Stimulated activated CD4-positive, alpha-beta T cell treated with anti-CD3 and anti-CD28 coated beads, Interleukin-2, amount 100 ng/mL, for 24 hours (primary cell): ENCODE measurements at places on chromosomes 3 and 15.

DNA sequence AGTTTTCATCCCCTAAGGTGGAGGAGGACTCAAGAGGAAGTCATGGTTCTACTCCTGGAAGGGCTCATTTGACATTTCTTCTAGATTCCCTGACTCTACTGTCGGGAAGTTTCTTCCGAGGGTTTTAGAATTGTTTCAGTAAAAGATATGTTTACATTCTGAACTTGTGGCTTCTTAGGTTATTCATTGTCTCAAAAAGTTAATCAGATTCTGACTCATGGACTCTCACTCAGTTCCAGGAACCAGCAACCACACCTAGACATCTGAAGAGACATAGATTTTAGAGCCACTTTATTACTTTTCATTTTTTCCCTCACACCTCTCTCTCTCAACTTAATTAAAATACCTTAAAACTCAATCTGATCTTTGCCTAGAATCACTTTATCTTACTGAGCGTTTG is 862.6 kb downstream of the AGBL1 start:
- DNase-seq = no peak

DNA sequence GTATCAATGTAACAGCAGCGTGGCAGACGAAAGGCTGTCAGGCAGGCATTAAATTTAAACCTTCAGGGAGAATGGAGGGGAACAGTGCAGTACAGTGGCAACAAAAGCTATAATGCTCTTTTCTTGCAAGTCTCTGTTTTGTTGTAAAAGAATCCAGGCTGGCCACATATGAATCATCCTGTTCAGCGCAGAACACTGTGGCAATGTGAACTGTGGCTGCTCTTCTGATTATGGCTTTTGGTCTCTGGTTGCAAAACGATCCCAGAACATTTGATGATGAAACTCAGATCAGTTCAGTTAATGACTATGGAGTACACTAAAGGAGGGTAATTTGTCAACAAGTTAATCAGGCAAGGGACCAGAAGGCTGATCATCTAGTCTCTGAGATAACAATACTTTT is 219.7 kb upstream of the SGO1 start:
- no peak for DNase-seq

GRCh38 chr15:55255714-55256113 is 33.9 kb downstream of the RAB27A start:
- DNase-seq = no peak

DNA sequence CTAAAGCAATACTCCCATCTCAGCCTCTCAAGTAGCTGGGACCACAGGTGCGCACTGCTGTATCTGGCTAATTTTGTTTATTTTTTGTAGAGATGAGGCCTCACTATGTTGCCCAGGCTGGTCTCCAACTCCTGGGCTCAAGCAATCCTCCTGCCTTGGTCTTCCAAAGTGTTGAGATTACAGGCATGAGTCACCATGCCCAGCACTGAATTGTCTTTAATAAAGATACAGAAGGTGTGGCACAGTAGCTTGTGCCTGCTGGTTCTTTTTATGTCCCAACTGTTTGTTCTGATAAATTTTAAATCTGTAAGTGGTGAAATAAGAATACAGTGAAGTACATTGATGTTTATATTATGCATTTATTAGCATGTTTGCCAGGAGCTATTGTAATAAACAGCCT is 20.6 kb upstream of the TRAK1 start:
- DNase-seq = no peak

GRCh38 chr3:18556001-18556408 is 130.9 kb upstream of the SATB1 start:
- peak; percentile 32 for DNase-seq

DNA sequence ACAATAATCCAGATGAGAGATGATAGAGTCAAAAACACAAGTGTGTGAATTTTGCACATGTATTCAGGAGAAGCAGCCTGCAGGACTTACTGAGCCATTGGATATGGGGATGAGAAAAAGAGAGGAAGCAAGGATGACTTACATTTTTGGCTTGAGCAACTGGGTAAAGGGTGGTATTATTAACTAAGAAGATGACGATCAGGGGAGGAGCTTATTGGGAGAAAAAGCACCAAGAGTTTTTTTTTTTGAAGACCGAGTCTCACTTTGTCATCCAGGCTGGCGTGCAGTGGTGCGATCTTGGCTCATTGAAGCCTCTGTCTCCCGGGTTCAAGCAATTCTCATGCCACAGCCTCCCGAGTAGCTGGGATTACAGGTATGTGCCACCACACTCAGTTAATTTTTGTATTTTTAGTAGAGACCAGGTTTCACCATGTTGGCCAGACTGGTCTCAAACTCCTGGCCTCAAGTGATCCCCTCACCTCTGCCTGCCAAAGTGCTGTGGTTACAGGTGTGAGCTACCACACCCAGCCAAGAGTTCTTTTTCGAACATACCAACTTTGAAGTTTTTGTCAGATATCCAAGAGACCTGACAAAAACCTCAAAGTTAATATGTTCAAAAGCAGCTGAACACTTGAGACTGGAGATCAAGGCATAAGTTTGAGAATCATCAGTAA is 14.8 kb upstream of the SH3BP5 start:
- no peak for DNase-seq

- no peak for DNase-seq
Measured at GRCh38 chr3:114624571-114625181, 330.8 kb downstream of the TIGIT start.

GRCh38 chr3:143016321-143016972 is 15.1 kb downstream of the U2SURP start:
- DNase-seq = no peak

DNA sequence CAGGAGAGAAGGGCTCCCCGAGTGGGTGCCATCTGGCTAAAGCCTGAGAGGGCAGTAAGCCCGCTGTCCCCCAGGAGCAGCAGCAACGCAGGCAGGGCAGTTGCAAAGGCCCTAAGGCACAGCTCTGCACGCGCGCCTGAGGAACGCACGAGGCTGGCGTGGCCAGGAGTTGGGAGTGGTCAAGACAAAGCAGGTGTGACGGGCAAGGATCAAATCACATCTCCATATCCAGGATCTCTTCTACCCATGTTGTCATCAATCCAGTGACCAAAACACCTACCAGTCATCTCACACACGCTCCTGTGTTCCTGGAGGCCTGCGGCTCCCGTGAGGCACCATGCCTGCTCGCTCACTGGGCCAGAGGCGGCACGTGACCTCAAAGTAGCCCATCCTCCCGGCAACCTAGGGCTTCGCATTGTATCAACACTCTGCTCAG is 59.5 kb downstream of the ERC2 start:
- DNase-seq = no peak

GRCh38 chr3:7875925-7876324 is 625.7 kb upstream of the LMCD1 start:
- DNase-seq = no peak

- DNase-seq = no peak
Measured at GRCh38 chr15:35857567-35858226, 311.7 kb upstream of the DPH6 start.

- no peak for DNase-seq
Measured at GRCh38 chr3:138890555-138891187, 55.9 kb upstream of the PIK3CB start.

DNA sequence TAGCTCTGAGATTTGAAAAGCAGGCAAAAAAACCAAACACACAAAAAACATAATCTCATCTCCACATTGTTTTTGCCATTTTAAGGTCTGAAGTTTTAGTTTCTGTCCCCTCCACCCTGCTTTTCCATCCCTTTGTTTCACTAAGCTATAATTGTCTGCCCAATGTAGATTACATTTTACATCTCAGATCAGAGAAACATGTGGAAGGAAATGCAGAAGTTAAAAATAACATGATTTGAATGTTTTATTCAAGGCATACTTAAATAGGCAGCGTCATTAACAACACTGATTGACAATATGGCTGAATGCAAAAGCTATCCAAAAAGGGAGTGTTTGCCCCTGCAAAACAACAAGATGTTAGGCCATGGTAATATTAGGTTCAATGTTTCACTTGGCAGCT is 448.1 kb upstream of the ZNF385D start:
- no peak for DNase-seq

- no peak for DNase-seq
Measured at GRCh38 chr3:139473155-139473771, 3.1 kb downstream of the RBP2 start.

GRCh38 chr3:168823466-168823865 is 727.7 kb upstream of the GOLIM4 start:
- DNase-seq = no peak

DNA sequence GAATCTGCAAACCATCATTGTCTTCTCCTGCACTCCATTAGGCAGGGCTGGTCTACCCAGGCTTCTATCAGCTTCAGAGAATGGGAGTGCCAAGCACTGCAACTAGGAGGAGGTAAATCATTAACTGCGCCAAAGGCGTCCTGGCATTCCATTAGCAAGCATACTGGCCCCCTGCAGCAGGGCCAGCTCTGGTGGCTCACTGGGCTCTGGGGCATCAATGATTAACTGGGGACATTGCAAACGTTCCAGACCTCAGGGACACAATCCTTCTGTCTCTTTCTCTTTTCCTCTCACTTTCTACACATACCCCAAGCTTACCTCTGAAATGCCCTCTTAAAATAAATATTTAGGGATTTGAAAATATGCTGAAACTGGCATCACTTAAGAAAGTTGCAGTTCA is 129.0 kb downstream of the MYLK start:
- DNase-seq = no peak

DNA sequence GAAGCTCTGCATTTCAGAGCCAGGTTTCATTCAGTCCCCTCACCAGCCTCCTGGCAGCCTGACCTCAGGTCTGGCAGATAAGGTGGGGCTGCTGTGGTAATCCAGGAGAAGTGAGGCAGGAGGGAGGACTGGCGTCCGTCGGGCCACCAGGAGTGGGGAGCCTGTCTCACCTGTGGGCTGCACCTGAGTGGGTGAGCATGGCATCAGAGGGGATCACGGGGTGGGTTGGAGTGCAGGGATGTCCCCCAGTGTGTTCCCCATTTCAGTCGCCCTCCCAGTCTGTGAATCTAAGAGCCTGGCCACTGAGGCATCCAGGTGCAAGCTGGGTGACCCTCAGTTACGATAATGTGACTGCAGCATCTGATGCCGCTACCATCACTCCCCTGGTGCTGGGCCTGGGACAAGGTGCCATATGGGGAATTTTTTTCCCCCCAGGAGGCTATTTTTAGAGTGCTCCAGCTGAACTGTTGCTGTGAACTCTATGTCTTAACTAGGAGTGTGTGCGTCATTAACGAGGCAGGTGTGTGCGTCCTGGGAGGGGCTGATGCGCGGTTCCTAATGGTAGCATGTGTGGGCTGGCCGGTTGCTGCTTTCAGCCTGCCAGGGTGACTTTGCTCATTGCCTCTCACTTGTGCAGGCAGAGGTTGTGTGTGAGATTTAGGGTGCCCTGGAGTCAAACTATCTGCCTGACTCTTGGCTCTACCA is 165.2 kb downstream of the SLCO3A1 start:
- no peak for DNase-seq

DNA sequence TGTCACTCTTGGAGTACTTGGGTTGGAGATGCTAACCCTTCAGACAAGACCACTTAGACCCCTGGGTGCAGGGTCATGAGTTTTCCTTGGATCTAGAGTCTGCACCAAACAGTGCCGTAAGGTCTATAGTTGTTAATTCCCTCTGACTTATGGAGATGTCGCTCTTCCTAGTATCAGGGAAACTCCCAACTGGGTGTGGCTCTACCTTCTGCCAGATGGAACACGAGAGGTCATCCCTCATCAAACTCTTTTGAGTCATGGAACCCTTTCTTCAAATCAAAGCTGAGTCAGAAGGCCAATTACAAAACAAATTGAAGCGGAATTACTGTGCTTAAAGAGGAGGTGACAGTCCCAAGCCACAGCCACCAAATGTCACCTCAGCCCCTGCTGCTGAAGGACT is 514.9 kb upstream of the PROK2 start:
- no peak for DNase-seq

DNA sequence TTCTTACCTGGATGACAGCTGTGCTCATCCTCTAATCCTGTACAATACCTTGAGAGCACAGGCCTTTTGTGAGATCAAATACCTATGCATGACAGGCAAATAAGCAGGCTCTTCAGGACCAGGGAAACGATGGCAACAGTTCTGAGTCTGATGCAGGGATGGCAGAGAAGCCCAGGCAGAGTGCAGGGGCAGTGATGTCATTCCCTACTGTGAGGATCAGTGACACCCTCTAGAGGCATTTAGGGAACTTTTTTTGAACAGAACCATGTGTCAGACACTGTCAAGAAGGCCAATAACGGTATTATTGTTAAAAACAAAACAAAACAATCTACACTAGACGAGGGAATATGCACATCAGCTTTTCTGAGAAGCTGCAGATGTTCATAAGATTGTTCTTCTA is 314.8 kb upstream of the CTDSPL start:
- DNase-seq = no peak

- no peak for DNase-seq
Measured at GRCh38 chr3:129470861-129471260, 30.8 kb downstream of the IFT122 start.

- DNase-seq = no peak
Measured at GRCh38 chr3:106208967-106209366, 340.2 kb upstream of the CBLB start.

- DNase-seq = no peak
Measured at GRCh38 chr3:116453666-116454346, 8.5 kb upstream of the LSAMP start.

DNA sequence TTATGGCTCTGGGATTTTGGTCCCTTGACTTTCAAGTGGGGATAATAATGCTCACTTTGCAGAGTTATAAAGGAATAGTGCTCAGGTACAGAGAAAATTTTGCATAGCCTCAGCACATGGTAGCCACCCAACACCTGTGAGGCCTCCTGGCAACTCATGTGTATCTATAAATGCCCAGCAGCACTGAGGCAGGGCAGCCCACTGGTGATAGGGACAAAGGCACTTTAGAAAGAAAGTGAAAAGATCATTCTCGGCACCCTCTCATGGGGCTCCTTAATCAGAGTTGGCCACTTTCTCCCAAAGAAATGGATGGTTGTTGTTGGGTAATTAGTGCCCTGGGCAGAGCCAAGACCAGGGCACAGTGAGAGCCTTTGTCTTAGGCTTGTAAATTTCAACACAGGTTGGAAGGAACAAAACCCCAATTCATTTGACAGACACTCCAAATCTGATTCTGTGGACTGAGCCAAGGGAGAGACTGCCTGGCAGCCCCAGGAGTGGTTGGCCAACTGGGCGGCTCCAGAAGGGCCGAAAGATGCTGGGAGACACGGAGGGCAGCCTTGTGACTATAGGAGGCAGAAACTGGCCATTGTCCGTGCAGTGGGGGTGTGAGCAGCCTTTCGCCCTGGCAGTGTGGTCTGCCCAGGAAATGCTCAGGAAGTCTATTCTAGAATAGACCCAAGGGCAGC is 213.2 kb upstream of the RGMA start:
- no peak for DNase-seq

- no peak for DNase-seq
Measured at GRCh38 chr3:139715743-139716360, 38.1 kb upstream of the NMNAT3 start.

GRCh38 chr3:102205647-102206046 is 229.2 kb upstream of the ZPLD1 start:
- DNase-seq = no peak

- DNase-seq = no peak
Measured at GRCh38 chr3:9361691-9362388, 1.0 kb upstream of the THUMPD3 start.

GRCh38 chr15:41631880-41632470 is 28.2 kb upstream of the MGA start:
- no peak for DNase-seq
